Stimulated activated CD8-positive, alpha-beta memory T cell treated with anti-CD3 and anti-CD28 coated beads, Interleukin-4, amount 100 ng/mL, for 48 hours (primary cell): ENCODE measurements at places on chromosomes 1 and 21.

DNA sequence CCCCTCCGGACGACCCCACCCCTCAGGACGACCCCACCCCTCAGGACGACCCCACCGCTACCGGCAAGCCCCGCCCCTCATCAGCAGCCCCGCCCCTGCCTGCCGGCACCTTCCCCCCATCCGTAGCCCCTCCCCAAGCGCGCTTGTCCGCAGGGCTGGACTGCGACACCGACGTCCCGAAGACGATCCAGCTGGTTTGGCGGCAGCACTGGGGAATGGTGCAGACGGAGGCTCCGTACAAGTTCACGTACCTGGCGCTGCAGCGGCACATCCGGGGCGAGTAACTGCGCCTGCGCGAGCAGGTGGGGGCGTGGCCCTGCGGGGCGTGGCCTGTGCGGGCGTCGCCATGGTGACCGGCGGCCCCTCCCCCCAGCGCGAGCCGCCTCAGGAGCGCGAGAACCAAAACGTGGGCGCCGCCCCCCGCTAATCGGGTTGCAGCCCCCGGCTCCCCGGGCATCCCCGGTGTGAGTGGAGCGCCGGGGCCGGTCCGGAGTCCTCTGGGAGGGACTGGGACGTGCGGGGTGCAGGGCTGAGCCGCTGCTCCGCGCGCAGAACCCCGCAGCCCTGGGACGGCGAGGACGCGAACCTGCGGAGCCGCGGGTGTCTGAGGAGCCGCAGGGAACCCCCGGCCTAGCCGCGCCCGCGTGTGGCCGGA lies 4.9 kb downstream of the RNF223 start:
- DNase-seq, result peak; percentile 95

DNA sequence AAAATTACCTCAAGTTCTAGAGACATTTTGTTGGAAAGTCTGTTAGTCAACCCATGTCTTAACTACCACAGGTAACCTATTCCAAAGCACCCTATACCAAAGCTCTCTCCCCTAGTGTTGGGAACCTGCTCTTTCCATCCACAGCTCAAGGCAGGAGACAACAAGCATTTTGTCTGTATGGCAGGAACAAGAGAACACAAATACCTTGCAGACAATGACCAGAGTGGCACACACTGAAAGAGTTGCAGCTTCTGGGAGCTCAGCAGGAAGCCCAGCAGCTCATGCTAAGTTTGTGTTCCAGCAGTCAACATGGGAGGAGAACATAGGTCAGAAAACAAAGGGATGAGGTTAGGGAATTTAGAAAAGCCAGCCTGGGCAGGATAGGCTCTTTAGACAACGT lies 300.8 kb downstream of the HHIPL2 start:
- no peak for DNase-seq

GRCh38 chr1:70385477-70385876 lies 25.6 kb upstream of the CTH start:
- DNase-seq, result no peak

DNA sequence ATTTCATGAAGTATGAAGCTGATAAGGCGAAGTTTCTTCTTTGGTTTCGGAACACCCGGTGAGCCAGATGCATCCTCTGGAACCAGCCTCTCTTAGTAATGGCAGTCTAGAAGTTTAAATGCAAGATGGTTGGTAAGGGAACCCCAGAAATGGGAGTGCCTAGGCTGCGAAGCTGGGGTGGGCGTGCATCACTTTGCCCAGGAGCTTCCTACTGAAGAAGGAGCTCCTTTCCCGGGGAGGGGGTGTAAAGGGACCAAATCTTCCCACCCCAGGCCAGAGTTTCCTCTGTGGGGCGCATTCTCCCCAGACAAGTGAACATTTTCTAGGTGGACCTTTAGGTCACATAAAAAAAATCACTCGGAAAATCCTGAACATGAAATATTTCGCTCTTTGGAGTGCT lies 4.4 kb downstream of the TFF2 start:
- peak; percentile 8 for DNase-seq

GRCh38 chr1:175499595-175500382 lies 243.6 kb downstream of the TNR start:
- no peak for DNase-seq

- DNase-seq, result peak; percentile 47
Measured at GRCh38 chr1:225653463-225654276, 747 bp upstream of the ENAH start.

DNA sequence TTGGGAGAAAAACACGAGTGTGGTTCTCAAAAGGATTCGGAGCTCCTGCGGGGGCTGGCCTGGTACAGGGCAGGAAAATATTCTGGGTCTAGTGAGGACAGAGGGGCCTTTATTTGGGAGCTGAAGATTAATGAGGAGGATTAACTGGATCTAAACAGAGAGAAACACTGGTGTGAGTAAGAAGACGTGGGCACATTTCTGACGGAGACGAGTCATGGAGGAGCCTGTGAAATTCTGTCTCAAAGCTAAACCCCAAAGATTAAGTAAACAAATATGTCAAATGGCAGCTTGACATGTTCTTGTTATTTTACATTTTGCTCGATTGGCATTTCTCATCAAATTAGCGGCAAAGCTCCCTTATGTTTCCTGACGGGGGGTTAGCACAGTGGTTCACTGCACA lies 12.8 kb downstream of the PROK1 start:
- DNase-seq, result no peak

DNA sequence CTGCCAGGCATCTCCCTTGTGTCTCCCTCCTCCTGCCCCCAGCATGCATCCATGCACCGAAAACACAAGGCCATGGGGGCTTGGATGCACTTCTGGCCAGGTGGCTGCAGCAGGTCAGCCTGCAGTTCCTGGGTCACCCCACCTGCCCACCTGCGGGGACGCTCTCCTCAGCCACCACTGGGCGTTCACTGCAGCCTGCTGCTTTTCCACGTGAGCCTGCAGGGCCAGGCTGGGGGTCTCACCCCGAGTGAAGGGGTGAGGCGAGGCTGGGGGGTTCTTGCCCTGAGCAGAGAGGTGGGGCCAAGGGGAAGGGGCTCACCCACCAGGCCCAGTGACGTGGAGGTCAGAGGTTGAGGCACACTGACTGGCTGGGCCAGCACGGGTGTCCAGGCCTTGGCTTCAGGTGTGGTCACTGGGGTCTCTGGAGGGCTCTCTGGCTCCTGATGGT lies 64.6 kb downstream of the WNT9A start:
- no peak for DNase-seq

DNA sequence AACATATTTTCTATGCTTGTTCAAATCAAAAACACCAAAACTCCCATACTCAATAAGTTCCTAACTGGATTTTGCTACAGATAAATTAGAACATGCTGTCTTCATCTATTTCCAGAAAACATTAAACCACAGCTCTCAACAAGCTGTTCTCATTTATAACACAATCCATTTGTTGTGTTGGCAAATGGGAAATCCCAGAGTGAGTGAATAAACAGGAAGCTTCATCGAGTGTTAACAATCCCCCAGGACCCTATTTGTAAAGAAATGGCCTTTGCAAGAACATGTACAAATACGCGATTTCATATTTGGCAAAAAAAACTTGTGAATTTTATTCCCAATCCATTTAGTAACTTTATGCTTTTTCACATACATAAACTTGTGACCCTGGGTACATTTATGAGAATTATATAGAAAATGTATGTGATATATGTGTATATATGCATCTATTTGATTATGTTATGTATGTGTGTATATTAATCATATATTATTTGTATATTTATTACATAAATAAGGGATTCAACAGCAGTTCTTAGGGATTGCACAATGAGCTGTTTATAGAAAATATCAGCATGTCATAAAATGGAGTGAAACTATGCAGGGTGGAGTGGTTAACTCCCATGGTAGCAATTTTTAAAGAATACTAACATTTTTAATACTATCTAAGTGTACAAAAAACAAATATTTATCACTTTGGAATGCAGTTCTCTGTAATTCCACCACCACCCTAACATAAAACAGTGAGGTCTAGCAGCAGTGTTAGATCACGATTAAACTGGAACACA lies 160.0 kb downstream of the NEGR1 start:
- no peak for DNase-seq

DNA sequence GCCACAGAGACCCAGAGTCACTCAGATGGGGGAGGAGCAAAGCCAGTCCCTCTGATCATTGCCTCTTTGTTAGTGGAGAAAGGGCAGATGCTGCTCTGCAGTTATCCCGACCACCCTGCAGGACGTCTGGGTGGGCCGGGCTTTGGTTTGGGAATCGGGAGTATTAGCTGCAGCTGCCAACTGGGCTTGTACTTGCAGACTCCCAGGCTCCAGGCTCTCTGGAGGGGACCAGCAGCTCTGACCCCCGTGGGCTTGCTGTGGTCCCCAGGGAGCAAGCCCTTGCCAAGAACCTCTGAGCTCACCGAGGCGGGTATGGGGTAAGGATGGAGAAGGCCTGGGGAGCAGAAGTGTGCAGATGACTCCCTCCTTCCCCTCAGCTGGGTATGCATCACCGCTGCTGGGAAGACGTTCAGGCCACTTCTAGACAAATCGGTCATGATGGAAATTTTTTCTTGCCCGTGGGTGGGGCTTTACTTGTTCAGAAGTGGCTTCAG lies 21.6 kb downstream of the MAPKAPK2 start:
- DNase-seq, result peak; percentile 82

- no peak for DNase-seq
Measured at GRCh38 chr1:209107535-209107934, 476.0 kb upstream of the CAMK1G start.

GRCh38 chr21:26448751-26449150 lies 124.3 kb downstream of the CYYR1 start:
- DNase-seq, result no peak

GRCh38 chr1:211938561-211938997 lies 96.8 kb downstream of the INTS7 start:
- DNase-seq, result no peak

- DNase-seq, result no peak
Measured at GRCh38 chr1:25872713-25873112, 2.8 kb downstream of the PAQR7 start.

DNA sequence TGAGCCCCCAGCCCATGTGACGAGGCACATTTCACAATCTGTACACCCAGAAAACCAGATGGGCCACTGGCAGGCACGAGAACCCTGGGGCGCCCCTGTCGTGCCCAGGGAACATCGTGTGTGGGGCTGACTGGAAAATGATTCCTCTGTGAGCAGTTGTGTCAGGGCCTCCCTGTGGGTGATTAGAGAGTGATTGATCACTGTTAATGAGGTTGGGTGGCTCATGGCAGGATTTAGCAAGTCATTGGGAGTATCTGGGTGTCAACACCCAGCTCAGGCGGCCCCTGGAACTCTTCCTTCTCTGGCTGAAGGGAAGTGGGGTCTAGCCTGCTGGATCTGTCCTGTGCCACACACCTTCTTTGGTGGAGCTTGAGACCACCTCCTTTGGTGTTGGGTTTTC lies 5.7 kb downstream of the GRHL3 start:
- DNase-seq, result no peak

DNA sequence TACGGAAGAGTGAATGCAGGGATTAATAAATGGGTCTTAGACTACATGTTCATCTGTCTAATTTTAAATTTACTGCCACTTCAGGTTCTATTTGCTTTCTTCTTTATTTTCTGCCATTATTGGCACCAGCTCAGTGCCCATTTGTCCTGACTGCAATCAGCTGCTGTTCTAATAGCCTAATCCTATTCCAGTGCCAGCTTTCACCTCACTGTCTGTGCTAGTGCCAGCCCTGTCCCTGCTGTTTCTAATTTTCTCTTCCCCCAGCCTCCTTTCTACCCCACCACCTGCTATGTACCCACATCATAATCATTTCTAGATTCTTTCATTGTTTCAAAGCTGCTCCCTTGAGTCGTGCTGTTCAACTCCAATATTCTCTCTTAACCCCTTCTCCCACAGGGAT lies 86.4 kb downstream of the KCNK1 start:
- no peak for DNase-seq

- DNase-seq, result no peak
Measured at GRCh38 chr1:117892512-117892911, 36.9 kb downstream of the GDAP2 start.

- DNase-seq, result no peak
Measured at GRCh38 chr1:11690397-11691301, 861 bp upstream of the DRAXIN start.

DNA sequence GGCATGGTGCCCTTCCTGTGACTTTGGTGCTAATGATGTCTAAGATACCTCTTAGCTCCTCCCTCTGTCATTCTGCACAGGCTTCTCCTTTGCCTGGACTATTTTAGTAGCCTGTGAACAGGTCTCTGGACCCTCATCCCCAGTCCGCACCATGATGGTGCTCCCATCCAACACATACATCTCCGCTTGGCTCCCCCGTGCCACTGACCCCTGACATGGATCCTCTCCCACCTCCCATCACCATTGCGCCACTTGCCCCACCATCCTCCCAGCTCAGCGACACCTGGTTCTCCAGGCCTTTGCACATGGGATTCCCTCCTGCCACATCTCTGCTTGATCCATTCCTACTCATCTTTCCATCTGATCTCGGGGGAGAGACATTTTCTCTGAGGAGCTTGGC lies 33.9 kb downstream of the RUNX3 start:
- no peak for DNase-seq

GRCh38 chr1:156114919-156115513 lies 505 bp downstream of the LMNA start:
- DNase-seq, result peak; percentile 46

DNA sequence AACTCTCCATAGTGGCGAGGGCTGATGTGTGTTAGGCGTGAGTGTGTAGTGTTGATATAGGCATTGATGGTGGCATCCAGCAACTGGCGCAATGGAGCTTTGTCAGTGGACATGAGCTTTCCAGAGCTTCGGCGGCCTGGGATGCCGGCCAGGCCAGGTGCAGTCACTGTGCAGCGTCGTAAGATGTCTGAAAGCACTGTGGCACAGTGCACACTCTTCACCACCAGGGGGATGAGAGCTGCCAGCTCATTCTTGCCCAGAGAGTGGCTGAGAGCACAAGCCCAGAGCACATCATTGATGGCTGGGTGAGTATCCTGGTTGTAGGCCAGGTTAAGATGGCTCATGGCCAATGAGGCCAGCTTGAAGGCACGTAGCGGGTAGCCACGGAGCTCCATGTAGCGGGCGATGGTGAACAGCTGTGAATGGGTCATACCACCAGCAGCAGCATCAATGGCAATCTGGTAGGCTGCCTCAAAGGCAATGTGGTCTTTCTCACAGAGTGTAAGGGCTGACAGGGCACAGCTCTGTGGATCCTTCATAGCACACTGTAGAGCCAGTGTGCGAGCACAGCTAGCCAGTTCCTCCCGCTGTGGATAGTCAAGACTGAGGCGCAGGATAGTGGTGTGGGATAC lies 6.7 kb downstream of the UROD start:
- DNase-seq, result peak; percentile 74

GRCh38 chr1:90936731-90937130 lies 85.1 kb downstream of the ZNF644 start:
- no peak for DNase-seq

DNA sequence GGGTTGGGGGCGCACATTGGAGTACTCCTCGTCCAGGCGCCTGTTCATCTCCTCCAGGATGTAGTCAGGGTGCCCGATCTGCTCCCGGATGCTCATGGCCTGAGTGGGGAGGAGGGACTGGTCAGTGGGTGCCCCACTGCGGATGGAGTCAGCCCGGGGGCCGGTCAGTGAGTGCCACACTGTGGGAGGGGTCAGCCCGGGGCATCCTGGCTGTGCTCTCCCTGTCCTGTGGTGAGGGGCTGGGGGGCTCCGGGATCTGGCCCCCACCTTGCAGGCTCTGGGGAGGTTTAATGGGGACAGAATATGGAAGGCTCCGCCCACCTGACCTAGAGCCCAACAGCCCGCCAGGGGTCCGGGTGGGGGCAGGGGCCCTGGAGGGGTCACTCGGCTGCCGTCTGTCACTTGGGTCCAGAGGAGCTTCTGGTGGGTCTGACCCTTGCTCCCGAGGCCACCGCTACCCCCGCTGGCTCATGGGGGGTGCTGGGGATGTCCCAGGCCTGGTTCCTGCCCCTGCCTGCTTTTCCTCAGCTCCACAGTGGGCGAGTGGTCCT lies 8.8 kb downstream of the PRXL2B start:
- no peak for DNase-seq
